ENCODE measurements at places on chromosomes 3 and 15.

DNA sequence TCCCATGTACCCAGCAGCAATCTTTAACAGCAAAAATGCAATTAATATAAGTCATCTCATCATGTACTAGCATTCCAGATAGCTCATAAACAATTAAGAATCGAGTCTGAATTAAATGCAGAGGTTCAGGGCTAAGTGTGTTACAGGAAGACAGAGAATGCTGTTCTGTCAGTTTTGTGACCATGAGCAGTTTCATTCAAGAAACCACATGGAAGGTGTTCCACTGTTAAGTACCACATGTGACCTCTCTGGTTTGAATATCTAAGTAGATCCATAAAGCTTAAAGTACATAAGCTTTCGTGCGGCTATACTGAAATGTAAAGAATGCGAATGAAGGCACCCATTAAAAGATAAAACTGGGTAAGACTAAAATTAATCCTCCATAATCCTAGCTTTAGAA is 272.3 kb downstream of the IL5RA start:
- DNase-seq, result no peak

- DNase-seq, result no peak
Observed at GRCh38 chr3:107065094-107065861, 312.0 kb upstream of the CCDC54 start.

DNA sequence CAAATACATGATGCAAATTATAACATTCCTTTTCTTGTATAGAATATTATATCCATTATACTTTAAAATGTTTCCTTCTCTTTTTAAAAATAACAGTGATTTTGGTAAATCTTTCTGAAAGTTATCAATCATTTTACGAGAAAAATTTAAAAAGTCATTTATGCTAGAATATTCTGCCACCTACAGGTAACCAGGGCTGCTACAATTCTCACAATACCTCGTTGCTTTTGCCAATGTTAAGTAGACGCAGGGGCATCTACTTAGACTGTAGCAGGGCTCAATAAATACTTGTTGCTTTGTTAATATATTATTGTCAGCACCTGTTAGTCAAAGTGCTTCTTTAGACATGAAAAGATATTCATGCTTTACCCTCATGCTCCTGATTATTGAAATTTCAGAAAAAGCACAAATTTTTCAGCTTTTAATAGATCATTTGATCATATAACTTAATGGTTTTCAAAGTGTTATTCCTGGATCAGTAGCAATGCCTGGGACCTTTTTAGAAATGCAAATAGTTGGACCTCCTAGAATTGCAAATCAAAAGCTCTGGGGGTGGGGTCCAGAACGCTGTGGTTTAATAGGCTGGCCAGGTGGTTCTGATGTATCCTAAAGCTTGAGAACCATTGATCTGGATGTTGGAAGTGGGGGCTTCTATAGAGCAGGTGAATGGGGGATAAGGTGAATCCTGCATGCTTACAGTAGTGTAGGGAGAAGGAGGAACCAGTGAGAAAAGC is 223.6 kb upstream of the PDZRN3 start:
- DNase-seq, result no peak

- no peak for DNase-seq
Observed at GRCh38 chr3:71006810-71007785, 576.4 kb downstream of the FOXP1 start.

DNA sequence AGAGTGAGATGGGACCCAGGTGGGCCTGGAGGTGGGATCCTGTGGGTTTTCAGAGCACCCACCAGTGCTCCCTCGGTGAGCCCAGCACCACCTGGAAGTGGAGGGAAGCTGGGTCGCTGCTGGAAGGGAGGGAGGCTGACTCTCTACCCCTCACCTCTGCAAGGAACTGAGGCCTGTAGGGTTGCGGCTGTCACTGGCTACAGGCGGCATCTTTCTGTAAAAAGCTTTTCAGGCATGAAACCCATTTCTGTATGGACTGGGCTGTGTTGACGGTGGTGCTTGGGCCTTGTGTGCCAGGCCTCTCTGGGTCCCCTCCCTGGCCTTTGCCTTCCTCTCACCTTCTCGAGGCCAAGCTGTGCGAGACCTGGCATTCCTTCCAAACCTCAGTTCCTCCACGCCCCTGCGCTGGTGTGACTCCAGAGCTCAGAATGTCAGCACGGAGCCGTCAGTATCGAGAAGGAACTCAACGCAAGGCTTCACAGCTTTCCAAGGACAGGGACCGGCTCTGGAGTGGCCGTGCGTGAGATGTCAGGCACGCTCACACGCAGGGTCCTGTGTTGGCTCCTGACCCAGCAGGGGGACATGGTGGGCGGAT is 16.6 kb downstream of the ABTB1 start:
- no peak for DNase-seq

GRCh38 chr3:56782215-56782614 is 19.5 kb downstream of the ARHGEF3 start:
- DNase-seq, result no peak
